ENCODE measurements at places on chromosomes 5 and 9. TPM values are rescaled to one million over a fixed set of nuclear protein-coding genes. Genes with fewer than 3 reads are reported as not detected.
A peak's percentile ranks its signal among the peaks of the same experiment; 100 is the strongest.

Gene GSN
- 136 TPM for total RNA-seq

Gene ZBED3
- 3.7 TPM for total RNA-seq

Gene DNAH5
- total RNA-seq = 2.6 TPM

Gene HMMR
- total RNA-seq = 6.1 TPM

Gene TSLP
- total RNA-seq = not detected

Gene CCL27
- total RNA-seq = not detected

Gene PSD2
- total RNA-seq = 16.7 TPM

Gene IFNA21
- not detected for total RNA-seq

Gene CDKN2A
- total RNA-seq = not detected

Gene PGGT1B
- total RNA-seq = 24.3 TPM

Gene SAXO1
- total RNA-seq = under 0.01 TPM

DNA sequence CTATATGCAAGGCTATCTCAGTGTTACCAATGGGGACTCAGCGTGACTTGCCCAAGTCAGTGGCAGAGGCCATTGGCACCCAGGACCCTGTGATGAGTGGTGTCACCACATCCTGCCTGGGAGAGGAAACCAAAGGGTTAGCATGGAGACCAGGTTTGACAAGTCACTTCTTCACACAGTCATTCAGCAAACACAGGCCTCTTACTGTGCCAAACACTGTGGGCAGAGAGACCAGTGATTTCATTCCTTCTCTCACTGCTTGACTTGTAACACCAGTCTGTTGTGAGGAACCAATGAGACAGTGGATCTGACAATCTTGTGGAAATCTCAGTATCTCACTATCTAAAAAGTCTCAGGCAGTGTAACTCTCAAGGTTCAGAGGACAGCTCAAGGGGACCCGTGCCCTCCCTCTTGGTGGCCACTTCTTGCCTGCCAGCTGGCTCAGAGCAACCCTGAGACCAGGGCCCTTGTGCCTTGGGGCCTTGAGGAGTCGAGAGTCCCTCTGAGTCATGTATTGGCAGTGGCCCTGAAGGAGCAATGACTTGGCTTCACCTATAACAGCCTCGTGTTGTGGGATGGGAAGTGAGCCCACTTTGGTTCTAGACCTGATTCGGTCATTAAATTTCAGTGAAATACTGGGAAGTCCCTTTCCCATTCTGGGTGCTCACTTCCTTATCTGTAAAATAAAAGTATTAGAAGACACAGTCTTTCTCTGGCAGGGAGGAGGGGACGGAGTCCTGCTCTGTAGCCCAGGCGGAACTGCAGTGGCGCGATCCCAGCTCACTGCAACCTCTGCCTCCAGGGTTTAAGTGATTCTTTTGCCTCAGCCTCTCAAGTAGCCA lies 1.6 kb downstream of the FABP6 start:
- no peak for DNase-seq

DNA sequence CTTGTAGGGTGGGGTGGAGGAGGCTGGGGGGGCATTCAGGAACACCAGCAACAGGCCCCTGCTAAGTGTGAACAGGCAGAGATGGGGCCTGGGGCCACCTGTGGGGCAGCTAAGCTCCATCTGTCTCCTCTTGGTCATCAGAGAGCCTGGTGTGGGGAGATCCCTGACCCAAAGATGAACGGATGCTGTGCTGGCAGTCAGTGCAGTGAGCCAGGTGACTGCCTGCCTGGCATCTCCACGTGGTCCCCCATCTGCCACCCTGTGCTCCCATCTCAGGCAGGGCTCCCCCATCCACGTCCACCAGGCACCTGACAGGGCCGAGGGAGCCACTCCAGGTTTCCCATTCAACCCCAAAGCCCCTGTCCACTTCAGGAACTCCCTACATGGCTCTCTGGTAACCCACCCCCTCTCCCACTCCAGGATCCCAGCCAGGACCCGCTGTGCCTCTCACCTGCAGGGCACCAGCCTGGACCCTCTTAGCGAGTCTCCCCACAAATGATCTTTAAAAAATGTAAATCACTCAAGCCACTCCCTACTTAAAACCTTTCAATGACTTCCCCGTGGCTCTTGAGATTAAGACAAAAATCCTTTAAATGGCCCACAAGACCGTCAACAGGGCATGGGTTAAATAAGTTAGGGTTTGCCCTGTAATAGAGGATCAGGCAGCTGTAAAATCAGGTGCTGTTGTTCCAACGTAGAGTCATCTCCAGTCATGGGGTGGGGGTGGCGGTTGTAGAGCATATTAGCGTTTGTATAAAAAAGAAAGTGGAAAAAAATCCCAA lies 60.8 kb downstream of the LMX1B start:
- DNase-seq = peak; percentile 83

DNA sequence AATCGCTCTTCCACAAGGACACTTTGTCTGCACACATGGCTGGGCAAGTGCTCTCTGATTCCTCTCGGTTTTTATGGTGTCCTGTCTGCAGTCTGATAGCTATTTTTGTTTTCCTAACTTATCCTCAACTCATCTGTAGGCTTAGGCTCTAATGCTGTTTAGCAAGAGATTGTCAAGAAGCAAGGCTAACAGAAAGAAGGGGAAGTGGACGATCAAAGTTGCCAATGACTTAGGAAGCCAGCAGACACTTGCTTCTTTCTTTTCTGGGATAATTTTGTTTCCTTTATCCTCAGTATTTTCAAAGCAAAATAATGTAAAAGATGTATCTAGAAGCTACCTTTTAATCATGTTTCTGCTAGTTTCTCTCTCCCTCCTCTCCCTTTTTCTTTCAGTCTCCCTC lies 130.7 kb downstream of the PRKACG start:
- DNase-seq = no peak

DNA sequence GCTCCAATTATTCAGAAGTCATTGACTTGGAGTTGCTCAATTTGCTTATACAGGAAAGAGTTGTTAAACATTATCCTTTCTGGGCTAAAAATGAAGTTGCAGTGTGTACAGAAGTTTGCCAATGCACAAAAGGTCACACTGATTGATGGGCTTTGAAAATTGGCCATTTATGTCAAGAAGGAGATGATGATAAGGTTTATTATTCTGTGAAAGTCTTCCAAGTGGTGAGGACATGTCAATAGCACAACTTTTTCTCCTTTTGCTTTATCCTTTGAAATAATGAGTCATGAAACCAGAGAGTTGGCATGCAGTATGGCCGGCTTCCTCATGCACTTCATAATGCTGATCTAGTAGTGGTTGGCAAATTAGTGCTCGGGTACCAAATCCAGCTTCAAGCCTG lies 848.5 kb upstream of the WWC1 start:
- DNase-seq = no peak

GRCh38 chr9:126513159-126514036 lies 100.3 kb upstream of the LMX1B start:
- no peak for DNase-seq

DNA sequence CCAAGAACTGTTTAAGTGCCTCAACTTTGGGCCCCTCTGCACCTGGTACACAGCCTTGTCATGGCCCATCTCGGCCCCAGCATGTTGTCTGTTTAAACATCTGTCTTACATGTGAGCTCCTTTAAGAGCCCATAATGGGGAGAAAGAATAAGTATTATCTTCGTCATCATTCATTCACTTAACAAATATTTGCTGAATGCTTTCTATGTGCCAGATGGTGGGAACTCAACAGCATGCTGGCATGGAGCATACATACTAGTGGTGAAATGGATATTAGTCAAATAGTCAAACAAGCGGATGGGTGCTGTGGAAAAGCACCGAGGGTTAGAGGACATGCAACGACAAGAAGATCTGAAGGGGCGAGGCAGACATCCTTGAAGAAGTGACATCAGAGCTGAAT lies 54.5 kb downstream of the GABBR2 start:
- peak; percentile 34 for DNase-seq

DNA sequence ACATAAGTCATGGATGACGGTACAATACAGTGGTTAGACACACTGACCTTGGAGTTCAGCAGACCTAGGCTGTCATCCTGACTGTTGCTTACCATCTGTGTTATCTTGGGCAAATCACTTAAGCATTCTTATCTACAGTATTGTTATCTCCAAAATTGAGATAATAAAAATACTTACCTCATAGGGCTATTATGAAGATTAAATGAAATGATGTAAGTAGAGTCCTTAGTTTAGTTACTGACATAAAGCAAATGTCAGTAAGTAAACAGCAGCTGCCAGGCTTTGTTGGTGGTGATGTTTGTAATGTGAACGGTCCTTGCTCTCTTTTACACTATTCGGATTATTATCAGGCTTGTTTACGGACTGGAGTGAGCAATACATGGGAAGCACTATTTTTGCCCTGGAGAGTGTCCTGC lies 107.3 kb upstream of the DPYSL3 start:
- DNase-seq = no peak

- DNase-seq = no peak
These were observed 60.0 kb downstream of the PRRC1 start for GRCh38 chr5:127577458-127577857.

GRCh38 chr5:107248066-107248695 lies 422.6 kb downstream of the EFNA5 start:
- DNase-seq = peak; percentile 6

DNA sequence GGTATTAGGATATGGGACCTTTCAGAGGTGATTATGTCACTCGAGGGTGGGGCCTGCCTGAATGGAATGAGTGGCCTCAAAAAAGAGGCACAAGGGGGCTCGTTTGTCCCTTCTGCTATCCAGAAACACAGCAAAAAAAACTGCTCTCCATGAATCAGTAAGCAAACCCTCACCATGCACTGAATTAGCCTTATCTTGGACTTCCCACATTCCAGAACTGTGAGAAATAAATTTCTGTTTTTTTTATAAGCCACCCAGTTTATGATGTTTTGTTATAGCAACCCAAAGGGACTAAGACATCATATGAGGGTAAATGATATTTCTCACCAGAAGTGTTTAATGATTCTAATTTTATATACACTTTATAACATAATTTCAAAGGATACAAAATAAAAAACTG lies 476.6 kb upstream of the EDIL3 start:
- no peak for DNase-seq

GRCh38 chr5:167049043-167049663 lies 1242.3 kb upstream of the WWC1 start:
- DNase-seq = peak; percentile 2

GRCh38 chr5:179427676-179428056 lies 82.4 kb upstream of the ADAMTS2 start:
- DNase-seq = no peak

DNA sequence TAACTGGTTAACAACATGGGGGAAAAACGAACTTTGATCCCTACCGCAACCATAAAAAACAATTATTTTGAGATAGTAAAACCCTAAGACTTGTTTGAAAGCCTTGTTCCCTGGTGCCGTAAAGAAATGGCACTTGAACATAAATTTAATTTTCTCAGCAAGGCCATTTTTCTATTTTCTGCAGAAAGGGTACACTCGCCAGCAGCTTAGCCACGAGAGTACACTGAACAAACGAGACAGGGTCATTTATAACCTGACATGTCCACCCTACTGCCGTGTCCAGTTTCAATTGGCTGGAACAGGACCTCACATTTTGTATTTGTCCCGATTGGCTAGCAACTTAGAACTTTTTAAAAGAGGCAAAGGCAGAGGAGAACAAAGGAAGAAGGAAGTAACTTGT lies 26.8 kb downstream of the FBXW11 start:
- DNase-seq = no peak

GRCh38 chr5:60639544-60639943 lies 60.4 kb downstream of the DEPDC1B start:
- DNase-seq = no peak

GRCh38 chr9:106954974-106955850 lies 92.2 kb downstream of the ZNF462 start:
- DNase-seq = no peak

DNA sequence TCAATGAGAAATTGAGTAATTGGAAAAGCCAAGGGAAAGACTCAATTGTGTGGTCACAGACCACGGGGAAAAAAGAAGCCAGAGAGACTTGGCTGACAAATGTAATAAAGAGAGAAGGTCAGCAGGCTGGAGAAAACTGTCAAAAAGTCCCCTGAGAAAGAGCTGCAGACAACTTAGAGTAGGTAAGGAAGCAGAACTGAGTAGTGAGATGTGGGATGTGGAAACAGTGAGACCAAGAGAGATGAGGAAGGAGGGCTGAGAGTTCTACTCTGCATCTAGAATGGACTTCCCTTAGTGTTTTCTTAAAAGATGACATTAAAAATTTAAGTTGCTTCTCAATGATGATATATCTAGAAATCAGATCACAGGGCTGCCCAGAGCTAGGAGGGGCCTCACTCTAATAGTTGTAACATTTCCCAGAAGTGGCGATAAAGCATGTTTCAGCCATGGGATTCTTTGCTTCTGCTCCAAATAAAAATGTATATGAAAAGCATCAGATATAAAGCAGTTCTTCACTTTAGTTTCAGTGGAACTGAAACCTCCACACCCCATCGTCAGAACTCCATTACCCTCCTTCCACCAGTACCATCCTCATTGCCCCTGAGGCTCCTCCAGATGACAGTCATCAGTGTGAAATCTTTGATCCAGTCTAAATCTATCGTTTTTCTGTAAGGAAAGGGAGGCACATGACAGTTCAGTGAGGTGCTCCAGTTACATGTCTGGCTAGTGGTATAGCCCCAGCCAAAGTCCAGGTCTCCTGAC lies 80.6 kb downstream of the SPEF2 start:
- no peak for DNase-seq

GRCh38 chr5:20572614-20573013 lies 584.6 kb upstream of the CDH18 start:
- DNase-seq = peak; percentile 43

DNA sequence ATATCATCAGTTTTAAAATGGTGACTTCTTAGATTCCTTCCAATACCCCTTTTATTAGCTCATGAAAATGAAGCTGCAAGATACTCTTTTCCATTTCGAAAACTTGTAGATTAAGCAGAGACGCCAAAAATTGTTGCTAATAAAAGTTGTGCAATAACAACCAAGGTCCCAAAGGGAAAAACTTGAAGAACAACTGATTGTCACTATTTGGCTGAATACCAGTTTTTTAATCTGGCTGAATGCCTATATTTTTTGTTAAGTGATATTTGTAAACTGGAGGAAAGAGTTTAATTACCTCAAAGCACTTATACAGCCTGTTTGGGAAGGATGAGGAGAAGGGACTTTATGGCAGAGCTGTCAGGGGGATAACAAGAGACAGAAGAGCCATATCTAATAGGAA lies 14.6 kb downstream of the C5orf58 start:
- no peak for DNase-seq

GRCh38 chr5:172490514-172491461 lies 36.5 kb upstream of the SH3PXD2B start:
- DNase-seq = peak; percentile 72

GRCh38 chr5:176542596-176543427 lies 5.6 kb upstream of the RNF44 start:
- DNase-seq = no peak

- no peak for DNase-seq
These were observed 6.1 kb downstream of the ZNF622 start for GRCh38 chr5:16459451-16459850.

- DNase-seq = no peak
These were observed 42.0 kb downstream of the SUB1 start for GRCh38 chr5:32627219-32627870.

All from cerebellum (tissue), 4 donors.